Liver (tissue), 10 donors: ENCODE measurements at places on chromosomes 12 and 14. TPM values are rescaled to one million over a fixed set of nuclear protein-coding genes. Genes with fewer than 3 reads are reported as not detected.

The PRKCH gene
- 13.7 TPM for total RNA-seq

The A2M gene
- total RNA-seq = 1,731 TPM

GRCh38 chr12:64678248-64678647, 68.0 kb downstream of the RASSF3 start:
- H3K4me3 ChIP-seq = no peak overlapping the region
- H3K27ac ChIP-seq = no peak overlapping the region
- no peak for DNase-seq

DNA sequence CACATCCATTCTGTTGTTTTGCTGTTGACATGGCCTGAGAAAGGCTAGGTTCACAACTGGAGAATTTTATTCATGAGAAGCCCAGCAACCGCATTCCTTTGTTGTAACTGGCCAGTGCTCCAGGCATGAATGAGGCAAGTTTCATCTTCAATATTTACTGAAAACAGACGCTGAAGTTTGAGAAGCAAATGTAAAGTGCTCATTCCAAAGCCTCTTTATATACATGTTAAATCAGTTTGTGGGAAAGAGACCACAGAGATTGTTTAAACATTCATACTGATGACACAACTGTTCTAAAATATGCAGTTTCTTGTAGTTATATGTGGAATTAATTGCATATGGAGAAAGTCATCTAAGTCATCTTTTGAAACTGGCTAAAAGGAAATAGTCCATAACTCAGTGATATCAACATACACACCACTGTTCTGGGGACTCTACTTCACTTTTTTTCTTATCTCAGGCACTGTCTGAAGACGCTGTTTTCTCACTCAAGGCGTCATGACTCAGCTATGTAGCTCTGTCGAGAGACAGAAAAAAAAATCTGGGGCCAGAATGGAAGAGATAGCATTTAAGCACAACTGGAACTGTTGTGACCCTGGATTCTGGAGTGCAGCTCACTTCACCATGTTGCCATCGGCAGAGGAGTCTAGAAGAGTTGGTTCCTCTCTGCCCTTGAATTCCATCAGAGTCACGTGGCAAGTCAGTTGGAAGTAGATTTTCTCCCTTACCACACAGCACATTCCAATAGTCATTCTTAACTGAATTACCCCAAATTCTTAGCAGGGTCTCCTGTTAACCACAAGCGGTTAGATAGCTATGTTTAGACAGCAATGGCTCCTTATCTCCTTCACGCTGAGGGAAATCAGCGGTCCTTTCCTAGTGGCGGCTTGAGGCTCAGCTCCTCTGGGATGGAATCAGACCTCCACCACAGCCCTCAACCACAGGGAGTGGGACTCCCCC, 258.4 kb upstream of the HMGA2 start:
- DNase-seq = no peak
- no peaks in the 10 kb centered on the region for H3K4me1 ChIP-seq
- no peak overlapping the region for H3K27ac ChIP-seq
- no peaks in the 10 kb centered on the region for H3K27me3 ChIP-seq
- H3K36me3 ChIP-seq = no peaks in the 10 kb centered on the region

GRCh38 chr12:120892265-120892664, 11.9 kb downstream of the SPPL3 start:
- no peaks in the 10 kb centered on the region for H3K27me3 ChIP-seq
- no peak overlapping the region for H3K27ac ChIP-seq
- no peak for DNase-seq
- H3K4me1 ChIP-seq = no peaks in the 10 kb centered on the region

DNA sequence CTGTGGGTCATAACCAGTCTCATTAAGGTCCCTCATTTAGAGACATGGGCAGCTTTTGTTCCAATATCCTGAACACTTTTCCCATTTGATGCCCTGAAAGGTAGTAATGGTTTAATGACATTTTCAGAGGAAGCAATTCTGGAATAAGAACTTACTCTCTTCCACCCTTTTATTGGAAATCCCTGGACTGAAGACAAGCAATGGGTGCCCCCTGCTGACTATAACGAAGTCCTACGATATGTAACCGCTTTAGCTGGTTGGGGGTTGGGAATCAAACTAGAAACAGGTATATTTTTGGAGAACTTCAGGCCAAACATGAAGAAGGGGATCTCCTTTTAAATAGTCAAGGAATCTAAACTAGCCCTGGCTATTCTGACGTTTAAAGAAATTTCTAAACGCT, 20.5 kb downstream of the SARNP start:
- H3K4me1 ChIP-seq = no peaks in the 10 kb centered on the region
- H3K27me3 ChIP-seq = no peaks in the 10 kb centered on the region
- H3K36me3 ChIP-seq = peaks cover 55% of the 10 kb centered on the region
- no peak overlapping the region for H3K4me3 ChIP-seq
- no peak for DNase-seq

GRCh38 chr12:53218551-53219291, 11.7 kb upstream of the ITGB7 start:
- no peak for DNase-seq
- H3K27me3 ChIP-seq = no peaks in the 10 kb centered on the region
- H3K27ac ChIP-seq = peak overlapping the region; percentile 39
- no peaks in the 10 kb centered on the region for H3K36me3 ChIP-seq
- H3K4me3 ChIP-seq = no peak overlapping the region

- H3K27ac ChIP-seq = no peak overlapping the region
- DNase-seq = no peak
- no peaks in the 10 kb centered on the region for H3K27me3 ChIP-seq
- no peaks in the 10 kb centered on the region for H3K4me1 ChIP-seq
- H3K4me3 ChIP-seq = no peak overlapping the region
Measured at GRCh38 chr12:60947533-60947932, 1312.7 kb upstream of the USP15 start.

- H3K27me3 ChIP-seq = no peaks in the 10 kb centered on the region
- peaks cover 6% of the 10 kb centered on the region for H3K36me3 ChIP-seq
- no peak overlapping the region for H3K4me3 ChIP-seq
- DNase-seq = no peak
- H3K4me1 ChIP-seq = no peaks in the 10 kb centered on the region
Measured at GRCh38 chr12:121916719-121917118, 1.7 kb upstream of the CFAP251 start.

DNA sequence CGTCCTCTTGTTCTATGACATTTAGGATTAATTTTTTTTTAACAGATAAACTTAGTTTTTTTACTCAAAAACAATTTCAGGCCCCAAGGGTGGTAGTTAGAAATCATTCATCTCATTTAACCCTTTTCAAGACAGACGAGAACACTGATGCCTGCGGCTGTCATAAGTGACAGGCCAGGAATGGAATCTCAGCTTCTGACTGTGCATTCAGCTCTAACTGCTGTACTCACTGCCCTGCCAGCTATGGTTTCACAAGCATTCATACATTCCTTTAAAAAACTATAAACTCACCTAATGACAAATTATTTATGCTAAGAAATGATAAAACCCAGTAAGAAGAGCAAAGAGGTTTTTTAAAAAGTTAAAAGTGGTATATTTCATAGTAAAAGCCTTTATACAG, 8.8 kb downstream of the DENND5B start:
- no peaks in the 10 kb centered on the region for H3K36me3 ChIP-seq
- no peak for DNase-seq
- H3K27me3 ChIP-seq = no peaks in the 10 kb centered on the region
- H3K27ac ChIP-seq = no peak overlapping the region

- peaks cover 49% of the 10 kb centered on the region for H3K36me3 ChIP-seq
- no peaks in the 10 kb centered on the region for H3K27me3 ChIP-seq
- no peak overlapping the region for H3K27ac ChIP-seq
- DNase-seq = no peak
Measured at GRCh38 chr12:118033323-118033722, 16.8 kb downstream of the RFC5 start.

- peaks cover 16% of the 10 kb centered on the region for H3K4me1 ChIP-seq
- peaks cover 31% of the 10 kb centered on the region for H3K36me3 ChIP-seq
- no peak overlapping the region for H3K27ac ChIP-seq
- no peak overlapping the region for H3K4me3 ChIP-seq
- DNase-seq = no peak
- H3K27me3 ChIP-seq = no peaks in the 10 kb centered on the region
Measured at GRCh38 chr14:81200054-81200453, 20.7 kb downstream of the GTF2A1 start.

DNA sequence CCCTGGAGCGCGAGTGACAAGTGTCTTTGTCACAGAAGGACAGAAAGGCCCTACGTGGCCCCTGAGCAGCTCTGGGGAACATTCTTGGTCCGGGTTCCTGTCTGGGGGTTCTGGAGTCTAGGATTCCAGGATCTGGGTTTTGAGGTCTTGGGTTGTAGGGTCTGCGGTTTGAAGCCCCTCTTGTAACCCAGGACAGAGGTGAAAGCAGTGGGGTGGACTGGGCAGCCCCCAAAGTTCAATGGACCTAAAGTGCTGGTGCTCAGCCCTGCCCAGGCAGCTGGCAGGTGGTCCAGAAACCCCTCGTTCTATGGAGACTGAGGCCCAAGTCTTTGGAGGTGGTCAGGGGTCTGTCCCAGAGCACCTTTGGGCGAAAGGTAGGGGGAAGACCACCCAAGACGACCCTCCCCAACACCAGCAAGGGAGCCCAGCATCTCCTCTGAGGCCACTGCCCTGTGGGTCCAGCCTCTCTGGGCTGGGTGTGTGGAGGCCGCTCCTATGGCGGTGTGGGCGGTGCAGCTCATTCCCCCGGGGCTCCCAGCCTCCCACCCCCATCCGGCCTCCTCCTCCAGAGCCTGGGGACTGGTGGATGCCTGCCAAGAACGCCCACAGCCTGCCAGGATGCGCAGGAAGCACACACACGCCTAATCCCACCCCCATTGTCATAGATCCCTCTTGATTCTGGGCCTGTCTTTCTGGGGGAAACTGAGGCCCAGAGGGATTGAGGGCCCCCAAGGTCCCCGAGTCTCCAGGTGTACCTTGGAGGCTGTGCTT, 30.2 kb upstream of the ANKRD9 start:
- H3K4me3 ChIP-seq = no peak overlapping the region
- no peak overlapping the region for H3K27ac ChIP-seq
- H3K27me3 ChIP-seq = no peaks in the 10 kb centered on the region
- no peaks in the 10 kb centered on the region for H3K36me3 ChIP-seq
- DNase-seq = no peak

DNA sequence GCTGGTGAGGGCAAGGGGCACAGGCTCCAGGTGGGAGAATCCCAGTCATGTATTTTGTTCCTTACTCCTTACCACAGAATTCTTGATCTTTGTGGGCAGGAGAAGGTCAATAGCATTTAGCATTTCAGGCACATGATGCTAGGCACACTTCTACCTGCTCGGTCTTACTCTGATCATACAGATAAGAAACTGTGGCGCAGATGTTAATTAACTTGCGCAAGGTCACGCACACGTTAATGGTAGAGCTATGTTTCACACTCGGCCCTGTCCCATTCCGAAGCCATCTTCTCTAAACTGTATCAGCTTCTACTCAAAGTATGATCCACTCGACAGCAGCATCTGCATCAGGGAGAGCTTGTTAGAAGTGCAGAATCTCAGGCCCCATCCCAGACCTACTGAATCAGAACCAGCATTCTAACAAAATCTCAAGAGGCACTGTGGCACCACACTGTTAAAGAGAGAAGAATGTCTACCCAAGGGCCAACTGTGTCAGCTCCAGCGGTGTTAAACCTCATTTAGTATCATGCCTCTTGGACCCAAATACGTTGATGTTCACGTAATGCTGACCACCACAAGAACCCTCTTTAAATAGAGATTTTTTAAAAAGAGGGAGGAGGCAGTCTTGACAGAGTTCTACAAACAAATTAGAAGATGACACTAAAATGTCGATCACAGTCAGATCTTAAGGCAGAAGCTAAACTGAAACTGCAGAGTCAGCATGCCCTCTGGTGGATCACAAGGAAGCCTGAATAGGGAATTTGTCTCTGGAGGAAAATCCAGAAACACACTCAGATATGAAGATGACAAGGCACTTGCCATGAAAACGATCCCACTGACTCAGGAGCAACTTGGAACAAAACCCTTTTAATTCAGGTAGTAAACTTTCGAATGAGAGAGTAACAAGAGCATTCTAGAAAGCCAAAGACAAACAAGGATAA, 7.3 kb downstream of the STXBP6 start:
- H3K27me3 ChIP-seq = no peaks in the 10 kb centered on the region
- no peak overlapping the region for H3K4me3 ChIP-seq
- H3K36me3 ChIP-seq = no peaks in the 10 kb centered on the region
- DNase-seq = no peak

DNA sequence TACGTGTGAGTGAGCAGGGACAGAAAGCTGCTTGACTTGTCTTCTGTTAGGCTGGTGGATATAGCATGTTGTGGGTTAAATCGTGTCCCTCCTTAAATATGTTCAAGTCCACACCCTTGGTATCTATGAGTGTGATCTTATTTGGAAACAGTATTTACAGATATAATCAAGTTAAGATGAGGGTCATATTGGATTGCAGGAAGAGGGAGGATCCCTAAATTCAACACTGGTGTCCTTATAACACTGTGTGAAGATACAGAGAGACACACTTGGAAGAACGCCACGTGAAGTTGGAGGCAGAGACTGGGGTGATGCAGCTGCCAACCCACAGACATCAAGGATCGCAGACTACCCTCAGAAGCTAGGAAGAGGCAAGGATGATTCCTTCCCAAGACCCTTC, 275.2 kb upstream of the SSTR1 start:
- no peak overlapping the region for H3K4me3 ChIP-seq
- H3K27ac ChIP-seq = no peak overlapping the region
- DNase-seq = no peak
- no peaks in the 10 kb centered on the region for H3K4me1 ChIP-seq
- no peaks in the 10 kb centered on the region for H3K27me3 ChIP-seq

GRCh38 chr14:101556566-101557320, 4.6 kb upstream of the DIO3 start:
- no peaks in the 10 kb centered on the region for H3K36me3 ChIP-seq
- H3K27me3 ChIP-seq = peaks cover 5% of the 10 kb centered on the region
- H3K4me1 ChIP-seq = peaks cover 21% of the 10 kb centered on the region

- no peak for DNase-seq
- peak overlapping the region; percentile 87 for H3K27ac ChIP-seq
Measured at GRCh38 chr14:21385188-21385904, 1.5 kb upstream of the SUPT16H start.

DNA sequence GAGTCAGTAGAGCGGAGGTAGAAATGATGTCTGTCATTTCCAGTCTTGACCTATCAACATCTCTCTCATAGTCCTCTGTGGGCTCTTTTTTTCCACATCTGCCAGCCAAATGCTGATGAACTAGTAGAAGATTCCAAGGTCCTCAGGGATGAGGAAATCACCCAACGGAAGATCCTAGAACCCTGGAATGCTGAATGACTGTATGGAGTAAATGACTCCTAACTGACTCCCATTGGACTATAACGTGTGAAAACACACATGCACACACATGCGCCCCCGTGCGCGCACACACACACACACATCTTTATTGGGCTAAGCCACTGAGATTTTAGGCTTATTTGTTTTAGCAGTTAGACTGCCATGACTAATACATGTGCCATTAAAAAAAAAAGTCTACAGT, 159.2 kb downstream of the MYRFL start:
- H3K27me3 ChIP-seq = no peaks in the 10 kb centered on the region
- no peaks in the 10 kb centered on the region for H3K4me1 ChIP-seq
- H3K27ac ChIP-seq = no peak overlapping the region
- H3K4me3 ChIP-seq = no peak overlapping the region
